ENCODE measurements at places on chromosomes 2 and 18. TPM values are rescaled to one million over a fixed set of nuclear protein-coding genes. Genes with fewer than 3 reads are reported as not detected.
A peak's percentile ranks its signal among the peaks of the same experiment; 100 is the strongest.

AMER3 gene
- not detected for total RNA-seq

FAHD2A gene
- 13.6 TPM for total RNA-seq

HOXD3 gene
- 0.52 TPM for total RNA-seq

DNA sequence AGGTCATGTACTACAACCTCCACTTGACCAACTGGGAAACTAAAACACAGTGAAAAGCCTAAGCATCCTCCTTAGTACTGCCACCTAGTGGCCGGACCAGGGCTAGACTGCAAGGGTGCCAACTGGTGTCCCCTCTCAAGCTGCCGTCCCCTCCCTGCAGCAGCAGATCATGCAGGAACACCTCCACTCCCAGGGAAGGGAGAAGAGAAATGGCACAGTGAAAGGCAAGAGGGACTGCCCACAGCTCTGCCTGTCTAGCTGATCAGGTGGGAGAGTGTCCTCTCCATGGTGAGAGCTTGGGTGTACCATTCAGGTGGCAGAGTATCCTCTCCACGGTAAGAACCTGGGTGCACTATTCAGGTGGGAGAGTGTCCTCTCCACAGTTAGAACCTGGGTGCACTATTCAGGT, 78.1 kb downstream of the AAK1 start:
- peak; percentile 56 for ATAC-seq

GRCh38 chr2:101440127-101440738, 34.7 kb downstream of the RFX8 start:
- no peak for ATAC-seq

DNA sequence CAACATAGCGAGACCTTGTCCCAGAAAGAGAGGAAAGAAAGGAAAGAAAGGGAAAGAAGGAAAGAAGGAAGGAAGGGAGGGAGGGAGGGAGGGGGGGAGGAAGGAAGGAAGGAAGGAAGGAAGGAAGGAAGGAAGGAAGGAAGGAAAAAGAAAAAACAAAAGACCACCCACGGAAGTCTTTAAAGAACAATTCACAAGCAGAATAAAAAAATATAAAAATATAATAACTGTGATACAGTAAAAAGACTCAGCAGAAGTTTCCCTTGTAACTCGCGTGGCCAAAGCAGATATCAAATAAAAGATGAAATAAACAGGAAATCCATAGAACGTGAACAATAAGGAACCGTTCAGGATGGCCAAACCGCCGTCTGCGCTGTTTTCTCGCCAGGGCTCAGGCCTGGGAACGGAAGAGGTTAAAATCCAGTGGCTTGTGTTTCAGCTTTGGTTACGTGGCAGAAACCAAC, 1.2 kb upstream of the SLC1A4 start:
- no peak for ATAC-seq
